ENCODE measurements at places on chromosomes 1 and 21.

DNA sequence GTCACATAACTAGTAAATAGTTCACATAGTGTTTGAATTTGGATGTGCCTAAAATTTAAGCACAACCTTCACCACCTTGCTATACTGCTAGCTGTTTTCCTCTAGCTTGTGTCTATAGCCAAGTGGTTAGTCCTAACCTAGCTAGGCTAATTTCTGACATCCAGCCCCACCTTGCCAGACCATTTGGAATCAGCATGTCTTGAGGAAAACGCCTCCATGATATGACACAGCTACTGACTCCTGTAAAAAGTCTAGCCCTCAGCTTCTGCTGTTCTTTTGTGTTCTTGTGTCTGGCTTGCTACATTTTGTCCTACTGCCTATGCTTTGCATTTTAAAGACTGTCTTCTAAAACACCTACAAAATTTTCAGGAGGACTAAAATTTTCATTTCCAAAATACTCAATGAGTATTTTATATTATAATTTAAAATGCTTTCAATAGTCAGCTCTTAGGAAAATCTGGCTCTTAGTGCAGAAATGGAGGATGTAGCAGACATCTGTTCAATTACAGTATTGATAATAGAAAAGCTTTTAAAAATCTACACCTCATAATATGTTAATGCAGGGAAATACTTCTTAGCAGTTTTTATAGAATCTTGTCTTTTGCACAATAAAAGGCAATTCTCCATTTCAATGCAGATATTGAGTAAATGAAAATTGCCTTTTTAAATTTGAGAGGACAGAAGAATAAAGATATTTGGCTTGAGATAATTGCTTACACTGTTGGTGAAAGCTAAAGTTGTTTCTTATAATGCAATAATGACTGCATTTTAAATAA, 160.8 kb upstream of the APP start:
- DNase-seq, result no peak

GRCh38 chr1:179889589-179889988, 7.5 kb downstream of the TOR1AIP1 start:
- DNase-seq, result no peak

- DNase-seq, result no peak
These were observed 195.2 kb downstream of the ZSCAN20 start for GRCh38 chr1:33667386-33668282.

DNA sequence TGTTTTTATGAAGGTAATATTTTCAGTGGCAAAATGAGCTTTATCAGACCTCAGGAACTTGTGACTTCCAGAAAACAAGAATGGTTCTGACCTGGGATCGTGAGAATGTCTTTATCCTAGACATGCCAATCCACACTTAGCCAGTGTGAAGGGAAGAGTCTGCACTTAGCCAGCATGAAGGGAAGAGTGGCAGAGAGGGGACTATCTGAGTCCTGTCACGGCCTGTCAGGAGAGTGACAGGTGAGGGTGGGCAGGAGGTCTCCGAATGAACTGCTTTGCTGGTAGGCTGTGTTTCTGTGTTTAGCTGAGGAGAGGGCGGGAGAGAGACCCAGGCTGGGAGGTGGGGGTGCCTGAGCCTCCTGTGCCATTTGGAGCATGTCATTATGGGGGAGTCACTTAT, 173.1 kb downstream of the KIF26B start:
- no peak for DNase-seq

GRCh38 chr1:234665975-234666605, 56.1 kb upstream of the IRF2BP2 start:
- no peak for DNase-seq

- DNase-seq, result peak; percentile 28
These were observed 81.9 kb upstream of the HAO2 start for GRCh38 chr1:119286587-119287181.

DNA sequence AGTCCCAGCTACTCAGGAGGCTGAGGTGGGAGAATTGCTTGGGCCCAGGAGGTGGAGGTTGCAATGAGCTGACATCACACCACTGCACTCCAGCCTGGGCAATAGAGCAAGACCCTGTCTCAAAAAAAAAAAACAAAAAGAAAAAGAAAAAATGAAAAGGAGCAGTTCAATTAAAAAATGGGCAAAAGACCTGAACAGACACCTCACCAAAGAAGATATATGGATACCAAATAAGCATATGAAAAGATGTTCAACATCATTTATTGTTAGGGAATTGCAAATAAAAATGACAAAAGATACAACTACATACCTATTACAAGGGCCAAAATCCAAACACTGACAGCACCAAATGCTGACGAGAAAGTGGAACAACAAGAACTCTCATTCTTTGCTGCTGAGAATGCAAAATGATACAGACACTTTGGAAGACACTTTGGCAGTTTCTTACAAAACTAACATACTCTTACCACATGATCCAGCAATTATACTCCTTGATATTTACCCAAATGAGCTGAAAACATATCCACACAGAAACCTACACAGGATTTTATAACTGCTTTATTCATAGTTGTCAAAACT, 28.7 kb upstream of the ATP5PO start:
- no peak for DNase-seq

DNA sequence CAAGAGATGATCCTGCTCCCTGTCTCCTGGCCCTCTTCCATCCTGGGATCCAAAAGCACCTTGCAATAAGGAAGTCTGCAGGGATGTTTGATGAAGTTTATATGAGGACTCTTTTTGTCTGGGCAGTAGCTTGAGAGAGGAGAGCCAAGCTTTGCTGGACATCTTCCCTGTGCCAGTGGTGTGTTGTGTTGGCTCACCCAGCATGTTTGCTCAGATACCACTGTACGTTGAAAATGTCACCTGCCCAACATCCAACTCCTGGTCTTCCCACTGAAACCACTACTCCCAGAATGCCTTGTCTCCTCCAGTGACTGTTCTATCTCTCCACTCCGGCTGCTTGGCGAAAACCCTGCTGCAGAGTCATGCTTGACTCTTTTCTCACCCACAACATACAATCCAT, 12.8 kb downstream of the CDK18 start:
- no peak for DNase-seq

GRCh38 chr1:39609618-39610331, 29.7 kb downstream of the HEYL start:
- DNase-seq, result peak; percentile 88

- DNase-seq, result no peak
These were observed 29.8 kb downstream of the SLC30A1 start for GRCh38 chr1:211549092-211549711.

GRCh38 chr21:40054403-40054802, 187.2 kb downstream of the PCP4 start:
- DNase-seq, result no peak

Data from stimulated activated CD4-positive, alpha-beta T cell treated with anti-CD3 and anti-CD28 coated beads, Interleukin-15, amount 100 ng/mL, for 24 hours (primary cell).